Stimulated activated CD8-positive, alpha-beta memory T cell treated with anti-CD3 and anti-CD28 coated beads, Interleukin-7, amount 100 ng/mL, for 4 hours (primary cell): ENCODE measurements at places on chromosomes 5 and 9.

- no peak for DNase-seq
Measured at GRCh38 chr5:180548563-180548962, 42.7 kb downstream of the SCGB3A1 start.

GRCh38 chr9:20351715-20352114 lies 270.6 kb downstream of the MLLT3 start:
- no peak for DNase-seq

GRCh38 chr9:78032730-78033457 lies 1.3 kb upstream of the GNAQ start:
- DNase-seq = no peak

DNA sequence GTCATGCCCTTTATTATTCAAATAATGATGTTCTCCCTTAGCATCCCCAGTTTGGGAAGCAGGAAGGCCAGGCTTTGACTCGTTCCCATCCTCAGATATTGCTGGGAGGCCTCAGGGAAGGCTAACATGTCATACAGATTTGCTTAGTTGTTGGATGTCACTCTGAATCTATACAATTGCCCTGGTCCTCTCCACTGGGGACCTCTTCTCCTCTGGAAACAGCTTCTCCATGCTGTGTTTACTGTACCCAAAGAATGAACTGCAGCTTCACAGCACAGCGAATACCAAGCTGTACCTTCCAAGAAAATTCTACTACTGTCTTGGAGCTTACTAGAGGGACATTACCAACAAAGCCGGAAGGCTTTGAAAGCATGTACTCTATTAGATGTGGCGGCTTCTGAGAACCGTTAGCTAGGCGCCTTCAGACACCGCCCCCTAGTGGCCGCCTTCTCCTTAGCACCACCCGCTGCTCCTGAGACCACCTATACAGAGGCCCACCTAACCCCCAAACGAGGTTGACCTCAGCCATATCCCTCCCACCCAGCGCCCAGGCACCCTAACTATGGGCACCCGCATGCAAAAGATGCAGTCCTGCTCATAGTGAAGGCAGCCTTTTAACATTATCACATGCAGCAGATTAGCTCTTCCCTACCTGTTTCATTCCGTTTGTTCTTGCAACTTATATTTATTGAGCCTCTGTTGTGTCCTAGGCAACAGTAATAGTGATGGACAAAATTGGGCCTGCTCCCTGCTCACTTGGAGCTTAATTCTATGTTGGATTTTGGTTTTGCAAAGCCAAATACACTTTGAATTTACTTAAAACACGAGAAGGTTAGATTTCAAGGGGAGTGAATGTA lies 34.9 kb upstream of the FOXI1 start:
- DNase-seq = no peak

DNA sequence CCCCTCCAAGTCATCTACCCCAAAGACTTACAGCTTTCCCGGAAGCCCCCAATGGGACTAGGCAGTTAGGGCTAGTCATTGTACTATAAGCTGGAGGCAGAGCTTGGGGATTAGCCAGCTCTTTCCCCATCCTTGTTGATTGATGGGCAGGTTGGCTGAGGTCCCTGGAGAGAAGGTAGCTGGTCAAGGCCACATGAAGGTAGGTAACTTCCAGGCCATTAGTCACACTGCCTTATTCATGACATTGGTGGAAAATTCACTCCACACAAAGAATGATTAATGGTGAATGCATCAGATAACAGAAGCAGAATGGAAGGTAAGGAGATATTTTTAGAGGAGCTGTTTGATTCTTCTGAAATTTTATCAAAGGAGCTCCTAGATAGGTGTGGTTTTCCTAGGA lies 49.5 kb upstream of the TGFBR1 start:
- DNase-seq = no peak

DNA sequence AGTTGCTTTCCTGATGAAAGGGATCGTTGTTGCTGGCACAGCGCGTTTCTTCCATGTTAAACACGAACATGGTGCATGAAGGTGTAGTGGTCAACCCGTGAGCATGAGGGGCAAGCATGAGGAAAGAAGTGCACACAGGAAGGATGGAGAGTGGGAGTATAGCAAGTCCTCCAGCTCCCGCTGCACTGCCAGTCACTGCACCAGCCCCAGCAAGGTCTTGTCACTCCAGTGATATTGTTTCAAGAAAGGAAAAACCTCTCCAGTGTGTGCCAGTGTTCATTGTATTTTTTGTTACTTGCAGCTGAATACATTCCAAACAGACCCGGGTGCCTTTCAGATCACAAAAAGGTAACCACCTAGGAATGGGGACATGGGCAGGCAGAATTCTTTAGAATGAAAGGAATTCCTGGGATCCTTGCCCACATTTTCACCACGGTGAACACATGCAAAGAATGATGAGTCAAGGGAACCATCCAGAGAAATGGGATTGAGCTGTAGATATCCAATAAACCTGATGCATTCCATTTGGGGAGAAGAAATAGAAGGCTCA lies 186.3 kb downstream of the AOPEP start:
- DNase-seq = no peak

- DNase-seq = no peak
Measured at GRCh38 chr5:52269401-52269800, 518.3 kb upstream of the ITGA1 start.

- DNase-seq = no peak
Measured at GRCh38 chr9:87469793-87470465, 27.7 kb upstream of the DAPK1 start.

DNA sequence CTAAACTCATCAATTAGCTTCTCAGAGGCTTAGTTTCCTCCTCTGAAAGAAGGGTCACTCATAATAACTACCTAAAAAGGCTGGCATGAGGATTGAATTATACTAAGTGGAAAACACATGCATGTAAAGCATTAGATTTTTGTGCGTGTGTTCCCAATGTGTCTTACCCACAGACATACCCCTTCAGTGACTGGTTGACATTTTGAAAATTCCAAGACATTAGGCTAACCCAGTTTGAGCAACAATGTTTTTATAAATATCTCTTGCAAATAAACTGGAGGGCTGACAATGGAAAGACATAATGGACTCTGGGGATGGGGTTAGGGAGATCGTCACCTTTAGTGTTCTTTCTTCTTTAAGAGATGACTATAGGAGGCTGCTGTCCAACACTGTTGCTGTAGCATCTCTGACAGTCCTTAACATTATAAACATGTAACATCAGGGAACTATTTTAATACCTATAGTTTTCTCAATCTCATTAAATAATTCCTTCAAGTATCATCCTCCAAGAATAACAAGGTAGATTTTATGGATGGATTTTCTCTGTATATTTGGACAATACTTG lies 24.3 kb downstream of the HMHB1 start:
- DNase-seq = no peak

- no peak for DNase-seq
Measured at GRCh38 chr9:95189251-95190098, 128.0 kb downstream of the FANCC start.

DNA sequence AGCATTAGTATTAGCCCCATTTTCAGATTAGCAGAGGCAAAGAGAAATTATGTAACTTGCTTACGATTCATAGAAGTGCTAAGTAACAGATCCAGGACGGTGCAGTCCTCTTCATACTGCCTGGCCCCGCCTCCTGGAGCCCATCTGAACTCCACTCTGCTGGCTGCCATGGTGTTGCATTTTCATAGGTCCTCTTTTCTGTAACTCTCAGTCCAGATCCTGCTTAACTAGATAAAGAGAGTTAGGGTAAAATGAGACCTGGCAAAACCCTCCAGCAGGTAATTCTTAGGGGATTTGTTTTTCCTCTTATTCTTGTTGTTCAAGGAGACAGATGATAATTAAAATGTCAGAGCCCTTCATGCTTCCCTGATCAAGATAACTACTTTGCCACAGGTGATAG lies 135.1 kb upstream of the EFNA5 start:
- DNase-seq = no peak

DNA sequence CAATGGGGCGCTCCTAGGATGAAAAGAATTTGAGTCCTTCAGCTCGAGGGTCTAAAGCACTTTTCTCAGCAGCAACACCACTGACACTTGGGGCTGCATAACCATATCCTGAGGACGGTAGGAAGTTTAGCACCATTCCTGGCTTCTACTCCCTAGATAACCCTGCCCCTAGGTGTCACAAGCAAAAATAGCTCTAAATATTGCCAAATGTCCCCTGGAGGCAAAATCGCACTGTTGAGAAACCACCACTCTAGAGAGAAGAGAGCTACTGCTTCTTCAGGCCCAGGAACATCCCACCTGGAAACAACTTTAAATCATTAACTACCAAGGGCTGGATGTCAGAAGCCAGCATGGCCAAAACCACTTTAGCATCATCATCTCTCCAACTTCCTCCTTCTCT lies 29.8 kb downstream of the MYO10 start:
- DNase-seq = no peak

GRCh38 chr9:18837402-18837801 lies 195.6 kb downstream of the SAXO1 start:
- no peak for DNase-seq

- no peak for DNase-seq
Measured at GRCh38 chr5:72855821-72856220, 39.4 kb downstream of the TNPO1 start.

GRCh38 chr5:142829801-142830220 lies 59.6 kb downstream of the ARHGAP26 start:
- DNase-seq = no peak

DNA sequence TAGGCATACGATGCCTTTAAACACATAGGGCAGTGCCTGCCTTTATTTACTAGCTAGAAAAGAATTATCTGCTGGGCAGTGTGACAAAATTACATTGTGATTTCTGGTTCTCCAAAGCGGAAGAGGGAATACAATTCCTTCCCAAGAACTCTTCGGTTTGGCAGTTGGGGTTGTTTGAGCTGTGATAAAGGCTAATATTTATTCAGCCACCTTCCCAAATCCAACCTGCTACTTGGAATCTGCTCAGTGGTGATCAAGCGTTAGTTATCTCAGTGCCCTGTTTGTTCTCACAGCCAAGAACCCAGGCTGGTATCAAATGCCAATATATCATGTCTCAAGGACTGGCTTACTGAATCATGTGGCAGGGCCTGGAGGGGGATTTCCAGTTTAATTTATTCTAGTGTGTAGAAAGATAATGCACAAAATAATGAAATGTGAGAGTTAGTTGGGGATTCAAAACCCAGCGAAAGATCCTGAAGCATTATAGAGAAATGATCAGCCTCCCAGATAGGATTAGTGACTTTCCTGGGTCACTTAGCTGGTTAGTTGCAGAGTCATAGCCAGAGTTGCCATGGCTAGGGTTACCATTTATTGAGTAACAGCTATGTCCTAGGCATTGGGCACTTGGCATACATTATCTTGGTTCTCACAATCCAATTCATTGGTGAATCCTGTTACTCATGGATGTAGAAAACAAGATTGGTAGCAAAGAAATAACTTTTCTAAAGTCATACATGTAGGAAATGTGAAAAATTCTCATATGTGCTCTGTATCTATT lies 457.0 kb upstream of the KLF4 start:
- DNase-seq = no peak

DNA sequence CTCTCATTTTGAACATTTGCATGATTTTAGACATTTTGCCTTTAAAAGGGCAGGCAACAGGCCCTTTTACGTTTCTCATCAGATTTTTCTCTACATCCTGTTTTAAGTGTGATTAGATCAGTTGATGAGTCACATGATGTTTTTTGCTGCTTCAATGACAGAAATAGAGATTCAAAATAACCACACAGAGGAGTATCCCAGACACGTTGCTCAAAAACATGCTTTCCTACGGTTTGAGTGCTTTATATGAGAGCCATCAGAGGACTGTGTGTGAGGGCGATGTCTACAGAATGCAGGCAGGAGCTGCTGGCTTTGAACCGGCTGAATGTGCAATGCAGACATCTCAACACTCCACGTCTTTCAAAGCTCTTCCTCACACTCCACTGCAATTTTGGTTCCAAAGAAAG lies 42.1 kb downstream of the OTULIN start:
- DNase-seq = no peak

GRCh38 chr5:9479361-9479760 lies 66.5 kb downstream of the SEMA5A start:
- DNase-seq = no peak
